ENCODE measurements at places on chromosomes 6 and 20.

- no peak for DNase-seq
These were observed 177.8 kb upstream of the TAB2 start for GRCh38 chr6:149139782-149140136.

- DNase-seq = no peak
These were observed 39.3 kb upstream of the APCDD1L start for GRCh38 chr20:58554541-58554940.

DNA sequence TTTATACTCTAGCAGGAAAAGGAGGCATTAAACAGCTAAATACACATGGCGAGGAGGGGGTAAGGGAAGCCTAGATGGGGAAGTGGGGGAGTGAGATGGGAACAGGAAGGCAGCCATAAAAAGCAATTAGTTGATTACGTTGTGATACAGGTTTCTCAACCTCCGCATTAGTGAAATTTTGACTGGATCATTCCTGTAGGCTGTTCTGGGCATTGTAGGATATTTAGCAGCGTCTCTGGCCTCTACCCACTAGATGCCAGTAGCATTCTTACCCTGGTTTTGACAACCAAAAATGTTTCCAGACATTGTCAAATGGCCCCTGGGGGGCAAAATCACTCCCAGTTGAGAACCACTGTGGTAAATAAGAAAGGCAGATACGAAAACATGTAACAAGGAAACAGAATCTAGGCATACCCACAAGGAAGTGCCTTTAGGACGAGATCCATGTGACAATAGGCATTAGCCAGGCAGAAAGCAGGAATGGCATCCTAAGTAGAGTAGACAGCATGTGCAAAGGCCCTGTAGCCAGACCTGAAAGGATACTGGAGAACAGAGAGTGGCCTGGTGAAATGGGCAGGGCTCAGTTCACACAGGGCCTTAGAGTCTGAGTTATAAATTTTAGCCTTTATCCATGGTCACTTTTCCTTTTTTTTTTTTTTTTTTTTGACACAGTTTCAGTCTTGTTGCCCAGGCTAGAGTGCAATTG lies 25.8 kb upstream of the PTPN1 start:
- no peak for DNase-seq

DNA sequence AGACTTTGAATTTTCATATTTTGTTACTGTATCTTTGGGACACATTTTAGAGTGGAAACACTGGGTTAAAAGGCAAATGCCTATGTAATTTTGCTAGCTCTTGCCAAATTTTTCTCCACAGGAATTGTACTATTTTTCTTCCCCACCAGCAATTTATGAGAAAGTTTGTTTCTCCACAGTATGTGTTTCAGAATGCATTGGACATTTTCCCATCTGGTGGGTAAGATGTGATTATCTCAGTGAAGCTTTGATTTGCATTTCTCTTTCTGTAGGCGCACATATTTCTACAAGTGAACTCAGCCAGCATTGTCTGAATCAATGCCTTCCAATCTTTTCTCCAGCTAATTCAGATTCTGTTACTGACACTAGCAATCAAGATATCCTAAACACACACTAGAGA lies 157.8 kb downstream of the RCAN2 start:
- DNase-seq = no peak

- DNase-seq = no peak
These were observed 54.2 kb upstream of the FRMD1 start for GRCh38 chr6:168133168-168133561.

- no peak for DNase-seq
These were observed 572.7 kb downstream of the DHX35 start for GRCh38 chr20:39534846-39535245.

GRCh38 chr20:1224205-1224890 lies 1.5 kb upstream of the RAD21L1 start:
- no peak for DNase-seq

Data from NT2/D1 (cell line).